ENCODE measurements at places on chromosomes 16 and 17.

DNA sequence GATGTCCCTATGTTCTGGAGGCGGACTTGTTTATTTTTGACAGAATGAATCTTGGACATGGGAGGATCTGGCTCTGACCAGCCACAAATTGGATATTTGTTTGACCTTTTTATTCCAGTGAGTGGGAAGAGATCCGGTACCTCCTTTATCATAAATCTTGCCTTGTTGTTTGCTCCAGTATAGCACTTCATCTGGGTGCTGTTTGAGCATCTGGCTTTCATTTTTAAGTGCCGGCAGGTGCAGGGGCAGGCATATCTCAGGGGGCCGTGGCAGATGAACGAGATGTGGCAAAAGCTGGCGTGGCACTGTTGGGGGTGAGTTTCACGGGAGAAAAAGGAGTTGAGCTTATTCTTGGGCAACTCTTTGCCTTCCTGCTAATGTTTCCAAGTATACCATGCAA lies 37.8 kb downstream of the MSI2 start:
- no peak for DNase-seq

DNA sequence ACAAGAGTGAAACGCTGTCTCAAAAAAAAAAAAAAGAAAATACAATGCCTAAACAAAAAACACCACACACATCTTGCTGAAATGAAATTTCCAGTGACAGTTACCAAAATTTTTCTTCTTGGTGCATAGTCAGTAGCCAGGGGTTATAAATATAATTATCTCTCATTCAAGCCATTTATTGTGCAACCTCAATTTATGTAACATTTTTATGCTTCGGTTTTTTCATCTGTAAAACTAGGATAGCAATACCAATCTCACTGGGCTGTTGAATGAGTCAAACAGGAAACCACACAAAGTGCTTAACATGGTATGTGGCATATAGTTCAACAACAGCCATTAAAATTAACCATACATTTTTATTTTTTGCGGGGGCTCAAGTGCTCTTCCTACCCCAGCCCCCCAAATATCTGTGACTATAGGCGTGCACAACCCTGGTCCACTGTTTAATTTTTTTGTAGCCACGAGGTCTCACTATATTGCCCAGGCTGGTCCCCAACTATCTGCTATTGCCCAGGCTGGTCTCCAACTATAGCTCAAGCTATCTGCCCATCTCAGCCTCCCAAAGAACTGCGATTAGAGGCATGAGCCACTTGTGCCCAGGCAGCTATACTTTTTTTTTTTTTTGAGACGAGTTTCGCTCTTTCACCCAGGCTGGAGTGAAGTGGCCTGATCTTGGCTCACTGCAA lies 2.6 kb downstream of the COG4 start:
- DNase-seq: peak; percentile 90

DNA sequence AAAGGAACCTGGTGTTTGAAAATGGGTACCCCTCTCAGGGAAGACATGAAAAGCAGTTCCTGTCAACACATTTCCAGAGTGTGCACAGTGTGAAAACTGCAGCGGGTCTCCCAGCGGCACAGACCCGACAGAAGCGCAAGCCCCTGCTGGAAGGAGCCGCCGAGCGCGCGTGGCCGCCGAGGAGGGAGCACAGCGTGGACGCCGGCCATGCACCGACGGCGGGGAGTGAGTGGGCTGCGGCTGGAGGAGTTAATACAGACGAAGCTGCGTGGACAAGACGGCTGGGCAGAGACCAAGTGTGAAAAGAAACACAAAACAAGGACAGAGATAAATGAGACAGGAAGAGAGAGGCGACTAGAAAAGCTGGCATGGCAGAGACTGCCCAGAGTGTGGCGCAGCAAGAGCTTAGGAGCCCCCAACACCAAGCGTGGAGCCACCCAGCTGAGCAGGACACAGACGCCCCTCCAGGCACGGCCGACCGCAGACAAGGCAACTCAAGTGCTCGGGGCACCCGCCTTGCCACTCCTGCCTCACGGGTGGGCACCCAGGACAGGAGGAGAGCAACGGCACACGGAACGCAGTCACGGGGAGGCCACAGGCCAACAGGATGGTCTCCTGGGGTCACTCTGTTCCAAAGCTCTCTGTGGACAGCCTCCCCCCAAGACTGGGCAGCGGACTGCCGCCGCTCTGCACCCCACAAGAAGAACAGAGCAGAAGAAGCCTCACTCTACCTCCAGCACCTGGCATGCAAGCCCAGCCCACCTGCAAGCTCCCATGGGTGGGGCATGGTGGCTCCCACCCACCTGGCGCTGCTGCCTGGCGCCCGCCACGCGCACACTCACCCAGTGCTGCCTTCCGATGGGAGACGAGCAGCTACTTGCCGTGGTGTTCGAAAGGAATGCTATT lies 16.5 kb downstream of the SLC16A3 start:
- no peak for DNase-seq

DNA sequence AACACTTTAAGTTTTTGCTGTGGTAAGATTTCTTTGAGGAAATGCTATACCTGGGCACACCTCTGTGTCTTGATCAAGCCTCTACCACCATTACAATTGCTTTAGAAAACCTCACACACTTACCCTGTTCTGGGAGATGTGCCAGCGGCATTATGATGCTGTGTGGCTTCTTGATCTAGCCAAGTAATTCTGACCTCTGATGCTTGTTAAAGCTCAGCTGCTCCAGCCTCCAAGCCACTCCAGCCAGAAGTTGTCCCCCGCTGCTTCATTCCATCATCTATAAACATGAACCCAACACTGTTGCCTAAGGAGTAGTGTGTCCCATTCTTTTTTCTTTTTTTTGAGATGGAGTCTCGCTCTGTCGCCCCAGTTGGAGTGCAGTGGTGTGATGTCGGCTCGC lies 60.1 kb downstream of the CYLD start:
- DNase-seq: no peak

- no peak for DNase-seq
Observed at GRCh38 chr16:4713663-4714501, 20.2 kb downstream of the ANKS3 start.

GRCh38 chr16:2451851-2452320 lies 8.0 kb upstream of the TEDC2 start:
- no peak for DNase-seq

DNA sequence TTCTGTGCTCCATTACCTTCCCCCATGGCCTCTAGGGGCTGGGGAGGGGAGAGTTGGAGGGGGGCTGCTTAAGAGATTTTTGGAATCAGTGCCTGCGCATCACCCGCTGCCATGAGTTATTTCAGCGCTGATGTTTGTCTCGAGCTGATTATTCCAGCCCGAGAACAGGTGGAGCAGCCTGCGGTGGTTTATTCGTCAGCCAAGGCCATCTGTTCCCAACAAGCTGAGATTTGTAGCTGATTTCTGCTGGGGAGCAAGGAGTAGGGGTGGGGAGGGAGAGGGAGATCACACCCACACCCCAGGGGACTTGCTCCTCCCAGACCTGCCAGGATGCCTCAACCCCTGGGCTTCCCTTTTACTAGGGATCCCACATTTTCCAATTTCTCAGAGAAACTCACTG lies 23.1 kb downstream of the PIPOX start:
- DNase-seq: no peak

- DNase-seq: no peak
Observed at GRCh38 chr17:70872103-70872502, 702.8 kb downstream of the KCNJ2 start.

DNA sequence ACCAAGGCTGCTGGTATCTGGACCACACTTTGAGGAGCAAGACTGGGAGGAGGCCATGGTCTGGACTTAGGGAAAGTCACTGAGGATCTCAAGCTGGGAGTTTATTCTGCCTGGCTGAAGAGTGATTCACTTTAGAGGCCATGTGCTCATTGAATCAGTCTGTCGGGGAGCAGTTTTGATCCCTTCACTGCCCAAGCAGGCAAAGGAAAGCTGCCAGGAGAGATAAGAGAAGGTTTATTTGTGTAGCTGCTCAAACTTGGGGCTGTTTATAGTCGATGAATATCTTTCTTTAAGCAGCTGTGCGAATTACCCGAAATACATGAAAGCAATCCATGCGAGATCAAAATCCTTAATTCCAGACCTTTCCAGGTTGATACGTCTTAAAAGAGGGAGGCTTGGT lies 544.4 kb upstream of the EEF2KMT start:
- no peak for DNase-seq

- DNase-seq: no peak
Observed at GRCh38 chr16:89149386-89149785, 22.2 kb upstream of the CDH15 start.

DNA sequence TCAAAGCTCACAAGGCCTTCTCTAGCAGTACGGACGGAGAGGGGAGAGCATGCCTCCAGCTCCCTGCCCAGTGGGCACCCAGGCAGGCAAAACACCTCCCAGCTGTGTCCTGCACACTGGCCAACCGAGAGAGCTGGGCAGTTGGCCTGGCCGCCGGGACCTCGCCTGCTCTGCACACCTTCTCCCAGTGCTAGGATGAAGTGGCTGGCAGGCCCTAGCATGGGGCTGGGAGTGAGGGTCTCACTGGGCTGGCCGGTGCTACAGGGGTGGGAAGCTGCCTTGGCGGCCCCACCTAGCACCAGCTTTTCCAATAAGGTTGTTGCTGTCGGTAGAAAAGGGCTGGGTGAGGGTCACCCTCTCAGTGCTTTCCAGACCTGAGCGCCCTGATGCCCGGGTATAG lies 60.2 kb downstream of the SDK2 start:
- no peak for DNase-seq

DNA sequence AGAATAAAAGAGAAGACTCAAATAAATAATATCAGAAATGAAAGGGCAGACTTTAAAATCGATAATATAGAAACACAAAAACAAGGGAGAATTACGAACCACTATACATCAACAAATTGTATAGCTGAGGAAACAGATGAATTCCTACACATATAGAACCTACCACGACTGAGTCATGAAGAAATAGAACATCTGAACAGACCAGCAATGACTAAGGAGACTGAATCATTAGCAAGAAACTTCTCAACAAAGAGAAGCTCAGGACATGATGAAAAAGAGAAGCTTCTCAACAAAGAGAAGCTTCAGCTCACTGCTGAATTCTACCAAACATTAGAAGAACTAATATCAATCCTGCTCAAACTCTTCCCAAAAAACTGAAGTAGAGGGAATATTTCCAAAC lies 255.9 kb downstream of the CEP112 start:
- no peak for DNase-seq

GRCh38 chr17:5508810-5509209 lies 22.4 kb downstream of the MIS12 start:
- no peak for DNase-seq

GRCh38 chr16:720447-720989 lies 428 bp upstream of the ANTKMT start:
- peak; percentile 62 for DNase-seq

- DNase-seq: peak; percentile 31
Observed at GRCh38 chr17:44146375-44147346, 4.9 kb downstream of the HROB start.

DNA sequence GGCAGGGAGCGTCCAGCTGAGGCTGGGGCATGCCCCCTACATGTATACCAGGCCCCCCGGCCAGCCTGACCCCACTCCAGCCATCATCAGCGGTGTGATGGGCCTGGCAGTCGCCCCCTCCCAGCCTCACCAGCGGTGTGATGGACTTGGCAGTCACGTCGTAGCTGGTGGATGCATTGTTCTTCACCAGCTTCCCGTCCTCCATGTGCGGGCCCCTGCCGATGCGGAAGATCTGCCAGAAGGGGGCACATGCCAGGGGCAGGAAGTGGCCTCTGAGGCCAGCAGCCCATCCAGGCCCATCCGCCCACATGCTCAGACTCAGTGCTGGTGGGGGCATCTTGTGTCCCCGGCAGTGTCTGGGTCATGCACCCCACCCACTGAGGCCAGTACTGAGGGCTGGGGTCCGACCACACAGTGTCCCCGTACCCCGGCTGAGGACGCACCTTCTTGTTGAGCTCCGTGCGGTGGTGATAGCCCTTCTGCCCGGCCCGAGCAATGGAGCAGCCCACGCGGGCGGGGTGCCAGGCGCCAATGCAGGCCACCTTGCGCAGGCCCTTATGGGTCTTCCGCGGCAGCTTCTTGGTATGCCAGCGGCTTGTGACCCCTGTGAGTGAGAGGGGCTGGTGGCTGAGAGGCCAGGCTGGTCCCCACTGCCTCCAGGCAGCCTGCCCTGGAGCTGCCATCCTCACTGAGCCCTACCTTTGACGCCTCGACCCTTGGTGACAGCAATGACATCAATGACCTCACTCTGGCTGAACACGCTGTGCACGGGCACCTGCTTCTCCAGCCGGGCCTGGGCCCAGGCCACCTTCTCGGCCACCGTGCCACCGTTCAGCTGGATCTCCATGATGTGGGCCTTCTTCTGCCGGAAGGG lies 3.7 kb upstream of the MSRB1 start:
- DNase-seq: no peak

DNA sequence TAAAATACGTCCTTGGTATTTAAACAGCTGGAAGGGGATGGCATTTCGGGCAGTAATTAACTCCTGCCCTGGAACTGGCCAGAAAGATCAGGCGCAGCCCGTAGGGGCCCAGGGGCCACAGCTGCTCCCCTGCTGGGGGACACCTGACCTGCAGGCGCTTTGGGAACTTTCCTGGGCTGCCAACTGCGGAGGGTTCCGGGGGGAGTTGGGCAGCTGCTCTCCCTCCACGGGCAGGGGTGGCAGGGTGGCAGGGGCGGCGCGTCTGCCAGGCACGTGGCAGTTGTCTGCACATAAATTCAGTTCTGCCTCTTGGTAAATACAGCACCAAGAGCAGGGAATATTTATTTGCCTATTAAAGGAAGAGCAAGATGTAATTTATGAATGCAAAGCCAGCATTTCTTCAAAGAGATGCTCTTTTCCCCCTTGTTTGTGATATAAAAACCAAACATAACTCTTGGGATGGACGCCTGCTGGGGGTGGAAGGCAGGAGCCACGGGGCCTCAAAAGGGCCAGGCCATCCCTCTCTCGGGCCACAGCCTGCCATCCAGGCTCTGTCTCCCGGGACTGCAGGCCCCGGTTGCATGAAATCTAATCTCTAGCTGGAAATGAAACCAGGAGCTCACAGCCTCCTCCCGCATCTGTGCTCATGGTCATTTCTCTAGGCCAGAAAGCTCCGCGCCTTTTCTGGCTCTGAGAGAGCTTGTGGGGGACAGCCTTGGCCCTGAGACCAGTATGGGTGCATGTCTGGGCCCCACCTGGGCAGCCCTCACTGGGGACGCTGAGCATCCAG lies 29.9 kb upstream of the CHMP6 start:
- DNase-seq: no peak

DNA sequence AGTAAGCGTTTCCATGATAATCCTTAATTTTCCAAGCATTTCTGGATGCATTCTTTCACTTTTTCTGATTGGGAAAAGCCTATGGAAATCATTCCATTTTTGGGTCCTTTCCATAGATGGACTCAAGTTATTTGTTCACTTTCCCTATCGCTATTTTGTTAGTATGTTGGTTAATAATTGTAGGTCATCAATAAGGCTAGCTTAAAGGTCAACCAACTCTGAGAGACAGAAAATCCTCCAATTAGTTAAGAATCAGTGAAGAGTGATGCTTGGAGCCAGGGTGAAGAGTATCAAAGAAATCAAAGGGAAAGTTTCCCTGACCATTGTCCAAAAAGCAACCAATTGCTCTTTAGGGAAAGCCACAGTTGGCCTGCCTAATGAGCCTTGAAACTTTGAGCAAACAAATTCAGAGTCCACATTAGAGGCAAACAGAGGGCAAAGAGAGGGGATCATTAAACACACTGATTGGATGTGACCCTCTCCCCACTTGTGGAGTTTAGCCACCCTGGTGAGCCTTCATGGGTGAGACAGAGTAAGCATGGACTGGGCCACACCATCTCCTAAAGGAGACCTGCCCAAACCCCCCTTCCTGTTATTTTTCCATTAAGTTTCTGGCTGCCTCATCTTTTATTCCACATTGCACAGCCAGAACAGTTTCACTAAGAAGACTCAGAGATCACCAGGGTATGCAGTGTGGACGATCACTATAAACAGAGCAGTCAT lies 133.4 kb upstream of the DYNLRB2 start:
- DNase-seq: no peak

- DNase-seq: no peak
Observed at GRCh38 chr16:85436636-85437165, 176.4 kb upstream of the GSE1 start.

- DNase-seq: peak; percentile 17
Observed at GRCh38 chr17:43907425-43907981, at the start of gene MPP2. MPP2 (minus strand) TSS chr17:43907536; CDS start chr17:43904460, 3,076 bp downstream.

All from MV-4-11 (cell line).